SK-N-SH treated with all-trans-retinoic acid at 6 μM for 48 hours (cell line): ENCODE measurements at places on chromosomes 2 and 18.

DNA sequence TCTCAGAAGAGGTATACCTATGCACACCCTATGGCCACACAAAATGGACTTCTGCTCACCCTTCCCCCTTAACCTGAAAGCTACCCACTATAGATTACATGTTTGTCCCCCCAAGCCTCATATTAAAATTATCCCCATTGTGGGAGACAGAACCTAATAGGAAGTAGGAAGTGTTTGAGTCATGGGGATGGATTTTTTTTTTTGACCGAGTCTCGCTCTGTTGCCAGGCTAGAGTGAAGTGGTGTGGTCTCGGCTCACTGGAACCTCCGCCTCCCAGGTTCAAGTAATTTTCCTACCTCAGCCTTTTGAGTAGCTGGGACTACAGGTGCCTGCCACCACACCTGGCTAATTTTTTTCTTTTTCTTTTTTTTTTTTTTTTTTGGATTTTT, 98.6 kb downstream of the MREG start:
- ATAC-seq: no peak

- ATAC-seq: no peak
These were observed 207.0 kb upstream of the HAAO start for GRCh38 chr2:42999391-42999841.

GRCh38 chr18:23059541-23060465, 75.5 kb upstream of the CABLES1 start:
- ATAC-seq: no peak

- ATAC-seq: no peak
These were observed 11.6 kb upstream of the RBMS1 start for GRCh38 chr2:160505256-160505655.

DNA sequence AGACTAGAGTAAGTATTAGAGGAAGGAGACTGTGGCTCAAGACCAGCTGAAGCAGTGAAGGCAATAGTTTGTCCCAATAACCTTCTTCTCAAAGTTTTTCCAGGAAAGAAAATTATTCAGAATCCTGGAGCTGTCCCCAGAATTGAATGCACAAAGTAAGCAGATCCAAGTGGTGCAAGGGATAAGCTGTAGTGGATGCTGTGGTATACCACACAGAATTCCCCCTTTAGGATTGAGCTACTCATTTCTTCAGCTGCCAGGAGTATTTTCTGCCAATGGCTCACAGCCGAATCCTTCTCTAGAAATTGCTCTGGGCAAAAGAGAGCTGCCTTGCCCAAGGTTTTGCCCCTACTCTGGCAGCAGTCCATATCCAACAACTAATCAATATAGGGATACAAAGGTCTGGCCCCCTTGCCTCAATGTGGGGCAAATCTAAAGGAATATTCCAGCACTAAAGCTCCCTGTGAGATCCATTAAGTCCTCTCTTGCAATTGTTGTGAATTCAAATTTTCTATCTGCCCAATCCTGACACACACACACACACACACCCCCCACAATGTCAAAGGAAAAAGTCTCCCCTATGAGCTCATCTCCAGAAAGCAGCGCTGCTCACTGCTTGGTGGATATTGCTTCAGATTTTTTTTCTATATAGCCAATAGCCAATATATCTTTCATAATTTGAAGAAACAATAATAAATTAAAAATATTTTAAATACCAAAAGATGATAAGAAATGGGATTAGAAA, 18.4 kb upstream of the TCF7L1 start:
- no peak for ATAC-seq

- ATAC-seq: peak; percentile 84
These were observed 208.6 kb downstream of the C1D start for GRCh38 chr2:67854103-67854743.
